ENCODE measurements at places on chromosomes 7 and 10.

DNA sequence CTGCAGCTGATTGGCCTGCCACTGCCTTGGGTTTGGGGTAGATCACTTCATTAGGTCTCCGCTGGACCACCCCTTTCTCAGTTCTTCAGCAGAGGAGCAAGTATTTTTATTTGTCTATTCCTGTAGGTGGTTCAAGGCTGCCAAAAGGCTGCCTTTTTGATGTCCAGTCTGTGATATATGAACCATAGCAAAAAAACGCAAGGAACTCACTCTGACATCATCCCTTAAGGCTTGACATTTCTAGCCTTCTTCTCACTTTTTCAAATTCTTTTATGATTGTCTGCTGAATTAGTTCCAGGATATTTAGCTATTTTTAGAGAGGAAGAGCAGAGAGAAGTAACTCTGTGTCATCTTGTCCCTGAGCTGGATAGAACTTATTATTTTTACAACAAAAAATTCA is 269.2 kb downstream of the BAMBI start:
- DNase-seq: no peak

DNA sequence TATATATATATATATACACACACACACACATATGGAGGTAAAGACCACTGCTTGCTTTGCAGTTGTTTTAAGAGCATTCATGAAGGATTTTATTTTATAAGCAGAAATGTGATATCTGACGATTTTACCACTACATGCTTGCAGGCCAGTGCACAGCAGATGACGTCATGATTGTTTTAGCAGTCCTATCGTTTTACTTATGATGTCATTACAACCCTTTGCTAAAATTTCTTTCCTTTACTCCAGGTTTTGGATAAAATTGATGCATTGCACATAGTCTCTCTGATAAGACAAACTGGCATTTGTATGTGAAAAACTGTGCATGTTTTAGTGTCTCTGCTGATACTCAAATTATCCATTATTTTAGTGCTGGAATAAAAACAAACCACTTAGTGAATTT is 9.2 kb downstream of the EGFR start:
- DNase-seq: no peak

DNA sequence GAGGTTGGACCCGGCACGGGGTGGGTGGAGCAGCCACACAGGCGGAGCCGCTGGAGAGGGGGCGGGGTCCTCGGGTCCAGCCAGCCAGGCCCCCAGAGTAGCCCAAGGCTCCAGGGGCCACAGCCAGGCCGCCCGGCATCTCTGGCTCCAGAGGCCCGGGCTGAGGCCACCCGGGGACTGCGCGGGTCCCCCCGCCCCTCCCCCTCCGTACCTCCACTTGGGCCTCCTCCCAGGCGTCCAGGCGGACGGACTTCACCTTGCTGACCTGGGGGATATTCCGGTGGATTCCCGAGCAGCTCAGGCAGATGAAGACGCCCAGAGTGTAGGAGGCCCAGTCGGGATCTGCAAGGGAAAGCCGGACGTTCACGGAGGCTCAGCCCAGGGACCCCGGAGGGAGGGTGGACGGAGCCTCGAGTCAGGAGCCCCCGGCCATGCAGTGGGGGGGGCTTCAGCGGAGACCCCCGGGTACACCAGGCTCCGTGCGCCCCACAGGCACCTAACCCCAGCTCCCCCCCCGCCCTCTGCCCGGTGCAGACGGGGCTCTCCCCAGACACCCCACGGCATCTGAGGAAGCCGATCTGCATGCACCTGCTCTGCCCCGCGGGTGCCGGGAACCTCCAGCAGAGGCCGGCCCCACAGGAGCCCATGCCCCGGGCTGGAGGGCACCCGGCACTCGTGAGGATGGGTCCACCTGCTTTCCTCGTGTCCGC is 19.2 kb downstream of the ADAP1 start:
- no peak for DNase-seq

GRCh38 chr7:127154958-127155357 is 97.8 kb downstream of the GRM8 start:
- DNase-seq: no peak

GRCh38 chr7:4052130-4052529 is 630.0 kb upstream of the FOXK1 start:
- no peak for DNase-seq

DNA sequence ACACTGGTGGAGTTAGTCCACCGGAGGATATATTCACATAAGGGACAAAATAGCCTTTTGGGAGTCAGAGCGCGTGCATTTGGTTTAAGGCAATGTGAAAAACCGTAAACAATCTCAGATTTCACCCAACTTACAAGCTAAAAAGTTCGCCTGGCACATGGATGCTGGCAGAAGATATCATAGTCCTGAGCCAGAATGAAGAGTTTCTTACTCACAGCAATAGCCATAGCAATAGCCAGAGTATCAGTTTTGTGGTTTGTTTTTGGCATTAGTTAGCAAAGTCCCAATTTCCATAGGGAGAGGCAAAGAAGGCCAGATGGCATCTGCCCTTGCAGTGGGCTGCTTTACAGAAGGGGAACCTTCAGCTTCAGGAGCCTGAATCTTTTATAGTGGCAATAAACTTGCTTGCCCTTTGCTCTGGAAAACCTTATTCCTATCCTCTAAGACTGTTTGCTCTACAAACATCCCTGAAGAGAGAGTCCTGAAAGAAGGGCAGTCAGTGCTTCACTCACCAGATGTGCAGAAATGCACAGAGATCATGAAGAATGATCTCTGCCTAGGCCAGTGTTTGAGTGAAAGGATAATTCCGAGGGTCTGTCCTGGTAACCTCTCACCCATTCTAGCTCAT is 28.7 kb upstream of the RSBN1L start:
- no peak for DNase-seq

DNA sequence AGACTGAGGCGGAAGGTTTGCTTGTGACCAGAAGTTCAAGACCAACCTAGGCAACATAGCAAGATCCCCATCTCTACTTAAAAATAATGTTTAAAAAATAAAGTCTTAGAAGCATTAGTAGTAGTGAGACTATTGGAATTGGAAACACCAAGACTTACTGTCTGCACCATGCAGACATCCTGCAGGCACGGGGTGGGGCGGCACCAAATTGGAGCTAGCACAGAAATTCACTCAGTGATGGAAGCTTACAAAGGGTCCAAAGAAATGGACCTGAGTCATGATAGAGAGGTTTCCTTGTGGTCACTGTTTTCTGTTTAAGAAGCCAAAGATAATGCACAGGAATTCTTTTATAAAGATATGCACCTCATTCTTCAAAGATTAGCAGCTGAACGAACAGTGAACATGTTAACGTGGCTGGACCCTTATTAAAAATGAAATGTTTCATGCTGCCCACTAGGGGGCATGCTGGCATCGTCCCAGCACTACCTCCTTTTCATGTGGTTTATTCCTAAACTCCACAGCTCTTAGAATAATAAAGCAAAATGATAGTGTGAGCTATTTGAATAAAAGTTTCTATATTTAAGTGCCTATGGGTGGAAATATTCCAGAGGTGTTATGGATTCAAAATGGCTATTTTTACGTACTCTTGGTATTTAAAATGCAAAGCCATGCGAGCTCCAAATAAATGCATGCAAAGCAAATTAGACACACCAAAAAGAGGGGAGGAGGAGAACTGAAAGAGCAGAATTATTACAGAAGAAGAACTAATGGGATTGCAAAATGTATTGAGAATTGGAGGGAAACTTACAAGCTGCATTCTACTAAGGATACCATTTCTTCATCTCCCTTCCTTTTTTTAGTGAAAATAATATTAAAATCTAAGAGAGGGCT is 28.6 kb downstream of the PDSS1 start:
- DNase-seq: peak; percentile 60

GRCh38 chr7:133284092-133284491 is 31.2 kb downstream of the EXOC4 start:
- DNase-seq: no peak

GRCh38 chr7:6111041-6111440 is 79.9 kb downstream of the ANKRD61 start:
- DNase-seq: no peak

- DNase-seq: no peak
These were observed 8.7 kb upstream of the ING3 start for GRCh38 chr7:120941856-120942255.

DNA sequence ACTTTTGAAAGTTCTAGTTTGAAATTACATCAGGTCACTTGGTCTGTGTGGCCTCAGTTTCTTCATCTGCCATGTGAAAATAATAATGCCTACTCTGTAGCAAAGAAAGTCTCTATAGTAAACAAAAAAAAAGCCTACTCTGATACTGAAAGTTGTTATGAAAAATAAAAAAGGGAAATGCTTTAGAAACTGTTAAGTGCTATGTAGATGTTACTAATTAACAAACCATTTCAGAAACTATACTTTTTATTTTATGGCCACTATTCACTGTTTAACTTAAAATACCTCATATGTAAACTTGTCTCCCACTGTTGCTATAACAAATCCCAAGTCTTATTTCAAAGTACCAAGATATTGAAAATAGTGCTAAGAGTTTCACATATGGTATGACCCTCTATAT is 50.6 kb downstream of the CFTR start:
- DNase-seq: no peak

GRCh38 chr10:84668186-84668763 is 339.9 kb downstream of the CCSER2 start:
- DNase-seq: peak; percentile 80

DNA sequence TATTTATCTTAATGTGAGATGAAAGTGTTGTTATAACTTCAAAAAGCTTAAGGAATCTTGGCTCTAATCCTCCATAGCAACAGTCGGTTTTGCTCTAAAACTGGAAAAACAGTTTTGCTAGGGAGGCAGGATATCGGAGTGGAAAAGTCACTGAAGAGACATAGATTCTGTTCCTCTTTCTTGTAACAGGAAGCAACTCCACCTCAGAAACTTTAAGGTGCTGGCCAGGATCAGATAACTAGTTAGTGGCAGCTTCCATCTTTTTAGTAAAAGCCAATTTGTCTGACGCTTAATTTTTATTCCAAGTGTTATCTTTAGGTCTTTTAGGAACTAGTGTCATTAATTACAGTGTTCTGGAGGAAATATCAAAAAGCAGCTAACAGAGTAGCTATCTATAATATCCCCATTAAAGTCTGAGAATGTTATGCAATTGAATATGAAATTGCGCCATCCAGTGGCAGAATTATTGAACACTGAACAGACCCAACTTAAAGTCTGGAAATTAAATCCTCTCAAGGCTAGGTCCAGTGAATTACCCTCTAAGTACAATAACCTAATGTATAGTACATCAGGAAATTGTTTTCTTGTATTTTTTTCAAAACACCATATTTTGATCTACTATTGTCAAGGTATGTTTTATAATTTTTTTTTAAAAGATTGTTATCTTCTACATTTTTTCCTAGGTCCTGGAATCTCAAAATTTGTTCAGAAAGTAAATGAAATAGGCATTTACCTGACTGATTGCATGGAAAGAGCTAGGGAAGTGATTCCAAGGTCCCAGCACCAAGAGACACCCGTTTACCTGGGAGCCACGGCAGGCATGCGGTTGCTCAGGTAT is 65.9 kb upstream of the CC2D2B start:
- DNase-seq: peak; percentile 35

GRCh38 chr10:118522791-118523498 is 72.5 kb downstream of the PRLHR start:
- DNase-seq: no peak

DNA sequence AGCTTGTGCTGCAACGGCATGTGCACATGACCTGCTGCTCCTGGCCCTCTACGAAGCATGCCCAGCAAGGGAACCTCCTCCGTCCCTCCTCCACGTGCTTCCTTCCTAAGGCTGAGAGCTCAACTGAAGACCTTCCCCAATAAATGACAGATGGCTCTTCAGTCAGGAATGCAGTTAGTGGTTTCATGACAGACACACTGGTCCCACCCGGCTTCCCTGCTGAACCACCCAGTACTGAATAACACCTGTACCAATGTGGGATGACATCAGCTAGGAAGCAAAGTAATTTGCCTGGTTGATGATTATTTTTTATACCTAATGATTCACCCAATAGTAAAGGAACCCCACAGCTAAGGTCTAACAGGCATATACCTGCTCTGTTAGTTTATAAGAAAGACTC is 69.1 kb downstream of the SCRN1 start:
- DNase-seq: peak; percentile 18

DNA sequence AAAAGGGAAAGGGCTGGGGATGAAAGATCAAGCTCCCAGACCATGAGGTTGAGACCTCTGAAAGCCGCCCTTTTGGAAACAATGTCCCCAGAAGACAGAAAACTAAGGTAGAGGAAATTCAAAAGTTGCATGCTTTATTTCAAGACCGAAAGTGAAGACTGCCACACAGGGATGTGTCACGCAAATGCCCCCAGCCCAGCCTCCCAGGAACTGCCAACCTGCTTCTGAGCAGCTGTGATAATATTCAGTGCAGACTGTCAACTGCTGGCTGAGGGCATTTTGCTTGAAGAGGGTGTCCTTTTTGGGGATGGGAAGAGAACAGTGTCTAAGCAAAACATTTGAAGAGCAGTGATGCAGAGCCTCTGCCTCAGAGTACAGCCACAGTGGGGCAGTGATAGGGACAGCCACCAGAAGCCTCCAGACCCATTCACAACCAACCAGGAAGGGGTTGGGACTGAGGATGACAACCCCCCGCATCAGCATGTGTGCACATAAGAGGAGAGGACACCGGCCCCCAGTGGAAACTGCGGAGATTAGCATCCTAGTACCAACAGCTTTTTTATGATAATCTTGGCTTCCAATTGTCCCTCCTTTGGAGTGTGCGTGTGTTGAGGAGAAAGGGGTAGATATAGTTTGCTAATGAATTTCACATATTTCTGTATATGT is 34.7 kb upstream of the NFE2L3 start:
- no peak for DNase-seq

- DNase-seq: no peak
These were observed 67.8 kb upstream of the NMT2 start for GRCh38 chr10:15236340-15236739.

DNA sequence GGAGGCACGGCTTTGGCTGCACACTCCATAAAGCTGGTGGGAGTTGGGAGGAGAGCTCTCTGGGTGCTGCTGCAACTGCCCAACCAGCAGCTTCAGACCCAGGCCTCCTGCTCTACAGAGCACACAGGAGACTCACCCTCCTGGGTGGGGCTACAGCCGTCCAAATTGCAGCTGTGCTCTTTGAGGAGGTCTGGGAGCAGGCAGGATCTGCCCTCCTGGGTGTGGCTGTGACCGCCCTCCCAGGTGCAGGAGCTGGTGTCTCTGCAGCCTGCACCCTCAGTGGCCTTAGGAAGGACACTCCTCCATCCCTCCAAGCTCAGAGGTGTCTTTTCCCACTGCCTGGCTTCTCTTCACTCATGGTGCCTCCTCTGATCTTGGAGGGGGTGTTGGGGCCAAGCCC is 20.0 kb upstream of the PRF1 start:
- DNase-seq: no peak

- DNase-seq: no peak
These were observed 33.1 kb upstream of the MBL2 start for GRCh38 chr10:52805414-52806285.

GRCh38 chr7:55192723-55193122 is 172.4 kb upstream of the LANCL2 start:
- DNase-seq: no peak

GRCh38 chr7:96174812-96175211 is 147.1 kb downstream of the SLC25A13 start:
- no peak for DNase-seq

GRCh38 chr7:137978464-137979237 is 23.2 kb downstream of the CREB3L2 start:
- DNase-seq: no peak

GRCh38 chr10:118840776-118841468 is 86.2 kb upstream of the CACUL1 start:
- no peak for DNase-seq

GRCh38 chr10:131021246-131021895 is 290.1 kb downstream of the TCERG1L start:
- no peak for DNase-seq

GRCh38 chr7:135673360-135673706 is 11.0 kb downstream of the STMP1 start:
- DNase-seq: no peak

- DNase-seq: no peak
These were observed 13.5 kb upstream of the ZNRF2 start for GRCh38 chr7:30270921-30271320.

Measured in NCI-H1417 (cell line).